SW480 (cell line): ENCODE measurements at places on chromosomes 3 and 15.

DNA sequence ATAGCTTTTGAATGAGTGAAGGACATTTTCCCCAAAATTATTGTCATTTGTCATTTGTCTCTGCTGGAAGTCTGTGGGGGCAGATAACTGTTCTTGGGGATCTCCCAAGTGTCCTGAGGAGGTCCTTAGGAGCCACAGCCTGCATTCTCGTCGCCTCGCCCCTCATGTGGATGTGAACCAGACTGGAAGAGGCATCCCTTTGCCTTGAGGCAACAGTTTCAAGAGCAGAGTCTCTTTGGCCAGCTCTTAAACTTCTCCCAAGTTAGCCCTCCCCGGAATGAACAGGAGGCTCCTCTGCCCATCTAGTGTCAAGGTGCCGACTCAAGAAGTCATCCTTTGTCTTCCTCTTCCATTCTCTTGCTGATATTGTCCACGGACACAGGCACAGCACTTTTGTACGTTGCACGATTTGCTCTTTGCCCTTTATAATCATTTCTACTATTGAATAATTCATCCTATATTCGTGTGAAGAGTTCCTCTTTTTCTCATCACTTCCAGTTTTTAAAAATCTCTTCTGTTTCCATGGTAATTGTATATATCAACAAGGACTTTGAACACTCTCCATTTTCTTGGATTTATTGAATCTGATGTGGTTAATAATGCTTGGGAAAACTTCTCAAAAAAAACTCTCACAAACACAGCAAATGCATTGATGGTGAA is 40.8 kb upstream of the CD47 start:
- DNase-seq = no peak

GRCh38 chr15:50883903-50884302 is 24.6 kb upstream of the AP4E1 start:
- DNase-seq = no peak

GRCh38 chr3:82293867-82294266 is 532.4 kb upstream of the GBE1 start:
- no peak for DNase-seq

DNA sequence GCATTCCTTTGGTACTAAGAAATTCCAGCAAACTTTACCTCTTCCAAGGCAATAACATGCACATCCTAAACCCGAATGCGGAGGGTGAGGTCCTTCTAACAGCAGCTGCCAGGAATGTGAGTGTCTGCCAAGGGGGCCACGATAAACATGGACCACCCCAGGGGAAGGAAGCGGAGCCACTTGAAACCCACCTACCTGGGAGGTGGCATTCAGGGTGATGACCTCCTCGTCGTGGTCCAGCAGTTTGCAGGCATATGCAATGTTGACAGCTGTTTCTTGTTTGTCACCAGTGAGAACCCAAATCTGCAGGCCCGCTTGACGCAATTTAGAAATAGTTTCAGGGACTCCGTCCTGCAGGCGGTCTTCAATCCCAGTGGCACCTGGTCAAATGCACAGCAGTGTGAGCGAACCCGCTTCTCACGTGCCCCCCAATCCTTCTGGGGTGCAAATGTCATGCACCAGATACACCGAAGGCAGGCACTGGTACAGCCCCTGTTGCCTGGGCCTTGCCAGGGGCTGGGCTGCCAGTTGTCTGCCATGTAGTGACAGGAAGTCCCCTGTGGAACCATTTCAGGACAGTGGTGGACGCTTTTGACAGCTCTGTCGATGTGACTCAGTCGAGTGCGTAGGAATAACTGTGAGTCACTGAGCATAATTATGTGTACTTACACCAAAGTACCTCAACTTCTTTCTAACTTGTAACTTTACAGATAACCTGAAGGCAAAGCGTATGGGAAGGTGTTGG is 161.2 kb downstream of the ATP10A start:
- DNase-seq = no peak

- DNase-seq = no peak
These were observed 10.5 kb downstream of the ANPEP start for GRCh38 chr15:89803941-89804800.

DNA sequence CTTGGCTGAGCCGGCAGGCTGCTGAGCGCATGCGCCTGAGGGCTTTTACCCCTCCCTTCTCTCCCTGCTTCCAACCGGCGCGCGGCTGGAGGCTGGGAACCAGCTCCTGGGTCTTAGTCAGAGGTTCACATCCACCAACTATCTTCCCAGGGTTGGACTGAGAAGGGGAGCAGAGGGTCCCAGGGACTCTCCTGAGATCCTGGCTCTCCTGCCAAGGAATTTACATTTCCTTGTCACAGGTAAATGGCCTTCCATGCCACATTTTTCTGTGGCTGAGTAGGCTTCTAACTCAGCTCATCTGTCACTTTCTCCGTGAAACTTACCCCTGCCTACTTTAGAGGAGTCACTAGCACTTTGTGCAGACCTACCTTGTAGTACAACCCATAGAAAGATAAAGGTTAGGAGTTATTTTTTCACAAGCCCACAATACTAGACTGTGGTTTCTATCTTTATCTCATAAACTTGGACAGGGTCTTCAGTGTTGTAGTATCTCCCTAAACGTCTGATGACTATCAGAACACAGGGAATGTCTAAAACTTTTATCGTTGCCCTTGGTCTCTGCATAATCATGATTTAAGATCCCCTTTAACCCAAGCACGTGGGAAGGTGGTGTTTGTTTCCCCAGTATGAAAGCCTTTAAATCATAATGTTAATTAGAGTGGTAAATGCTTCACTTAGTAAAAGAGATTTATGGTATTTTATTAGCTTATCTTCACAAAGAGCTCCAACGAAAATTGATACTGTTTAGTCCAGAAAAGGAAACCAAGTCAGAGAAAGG is 638 bp upstream of the TBC1D5 start:
- no peak for DNase-seq
